ENCODE measurements at places on chromosomes 3 and 15.

- no peak for DNase-seq
Measured at GRCh38 chr3:77459926-77460325, 420.0 kb downstream of the ROBO2 start.

GRCh38 chr3:148998715-148999423, 7.5 kb downstream of the GYG1 start:
- no peak for DNase-seq

GRCh38 chr3:133130168-133130567, 92.0 kb downstream of the TMEM108 start:
- no peak for DNase-seq

DNA sequence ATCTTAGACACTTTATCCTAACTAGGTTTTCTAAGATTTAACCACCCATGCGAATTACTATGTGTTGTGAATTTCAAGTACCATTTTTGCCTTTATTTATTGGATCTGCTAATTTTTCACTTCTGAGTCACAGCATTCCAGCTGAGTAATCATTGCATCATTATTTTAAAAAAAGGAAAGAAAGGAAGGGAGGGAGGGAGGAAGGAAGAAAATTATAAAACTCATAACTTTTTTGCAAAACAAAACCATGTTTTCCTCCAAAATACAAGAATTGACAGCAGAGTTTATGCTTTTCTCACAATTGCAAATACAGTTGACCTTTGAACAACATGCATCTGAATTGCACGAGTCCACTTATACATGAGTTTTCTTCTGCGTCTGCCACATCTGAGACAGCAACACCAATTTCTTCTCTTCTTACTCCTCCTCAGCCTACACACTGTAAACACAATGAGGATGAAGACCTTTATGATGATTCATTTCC, 651.4 kb upstream of the NECTIN3 start:
- peak; percentile 55 for DNase-seq

DNA sequence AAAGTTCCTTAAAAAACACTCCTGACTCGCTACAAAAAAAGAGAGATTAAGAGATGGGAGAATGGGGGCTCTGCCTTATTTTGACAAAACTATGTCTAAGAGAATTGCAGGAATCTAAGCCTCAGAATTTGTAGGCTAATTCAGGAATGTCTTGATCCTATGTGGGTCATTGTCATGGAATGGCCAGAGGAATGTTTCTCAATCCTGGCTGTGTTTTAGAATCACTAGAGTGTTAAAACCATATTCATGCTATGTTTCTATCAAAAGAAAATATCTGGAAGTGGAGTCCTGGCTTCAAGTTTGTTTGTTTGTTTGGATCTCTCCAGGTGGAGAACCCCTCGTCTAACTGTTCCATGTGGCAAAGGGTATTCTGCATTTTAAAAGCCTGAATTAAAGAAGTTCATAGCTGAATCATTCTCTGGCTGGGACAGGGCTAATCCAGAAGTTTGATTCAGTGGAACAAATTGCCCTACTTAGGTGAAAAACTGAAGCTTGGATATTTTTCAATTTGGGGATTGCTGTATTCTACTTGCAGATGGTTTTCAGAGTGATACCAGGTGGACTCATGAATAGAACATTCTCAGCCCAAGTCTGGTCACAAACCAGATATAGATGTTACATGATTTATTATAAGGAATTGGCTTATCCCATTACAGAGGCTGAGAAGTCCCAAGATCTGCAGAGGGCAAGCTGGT, 28.2 kb downstream of the GJD2 start:
- peak; percentile 6 for DNase-seq

- DNase-seq, result no peak
Measured at GRCh38 chr3:138197058-138197457, 10.0 kb downstream of the ARMC8 start.

DNA sequence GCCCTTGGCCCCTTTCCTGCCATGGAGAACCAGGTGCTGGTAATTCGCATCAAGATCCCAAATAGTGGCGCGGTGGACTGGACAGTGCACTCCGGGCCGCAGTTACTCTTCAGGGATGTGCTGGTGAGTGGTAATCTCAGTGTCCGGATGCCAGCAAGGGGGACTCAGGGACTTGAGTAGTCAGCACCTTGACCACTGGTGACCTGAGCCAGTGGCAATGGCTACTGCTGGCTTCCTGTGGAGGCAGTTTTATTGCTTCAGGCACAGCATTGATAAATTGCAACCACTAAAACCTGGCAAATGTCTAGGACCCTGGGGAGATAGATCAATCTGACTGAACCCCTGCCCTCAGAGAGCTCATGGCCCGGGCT, 830 bp downstream of the MAP2K5 start:
- DNase-seq, result no peak

DNA sequence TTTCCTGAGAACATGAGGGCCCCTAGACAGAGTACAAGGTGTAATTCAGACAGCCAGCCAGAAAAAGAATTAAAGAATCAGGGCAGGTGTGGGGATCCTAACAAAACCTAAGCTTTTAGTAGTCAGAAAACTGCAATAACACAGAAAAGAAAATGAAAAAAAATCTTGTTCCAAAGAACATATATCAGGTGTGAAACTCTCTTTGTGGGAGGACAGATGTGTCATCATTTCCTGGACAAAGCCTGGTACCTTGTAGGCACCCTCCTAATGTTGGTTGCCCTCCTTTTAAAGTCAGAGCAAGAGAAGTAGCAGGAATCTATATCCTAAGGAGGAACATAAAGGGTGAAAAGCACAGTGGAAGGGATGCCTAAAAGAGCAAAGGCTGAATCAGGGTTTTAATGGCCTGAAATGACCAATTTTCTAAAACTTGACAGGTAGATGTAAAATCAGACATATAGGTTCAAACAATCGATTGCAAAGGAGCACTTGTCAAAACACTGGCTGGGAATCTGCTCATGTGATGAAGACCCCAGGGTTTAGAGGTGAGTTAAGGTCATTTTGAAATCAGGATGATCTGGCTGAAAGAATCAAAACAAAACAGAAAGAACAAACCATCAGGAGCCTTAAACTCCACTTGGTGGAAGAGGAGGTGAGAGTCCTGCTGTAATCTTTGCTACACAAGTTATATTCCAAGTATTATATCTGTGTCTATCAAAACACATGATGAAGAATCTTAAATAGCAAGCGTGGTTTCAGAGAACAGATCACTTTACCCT, 54.9 kb downstream of the TGFBR2 start:
- no peak for DNase-seq

- no peak for DNase-seq
Measured at GRCh38 chr15:70583006-70583405, 180.4 kb downstream of the UACA start.

DNA sequence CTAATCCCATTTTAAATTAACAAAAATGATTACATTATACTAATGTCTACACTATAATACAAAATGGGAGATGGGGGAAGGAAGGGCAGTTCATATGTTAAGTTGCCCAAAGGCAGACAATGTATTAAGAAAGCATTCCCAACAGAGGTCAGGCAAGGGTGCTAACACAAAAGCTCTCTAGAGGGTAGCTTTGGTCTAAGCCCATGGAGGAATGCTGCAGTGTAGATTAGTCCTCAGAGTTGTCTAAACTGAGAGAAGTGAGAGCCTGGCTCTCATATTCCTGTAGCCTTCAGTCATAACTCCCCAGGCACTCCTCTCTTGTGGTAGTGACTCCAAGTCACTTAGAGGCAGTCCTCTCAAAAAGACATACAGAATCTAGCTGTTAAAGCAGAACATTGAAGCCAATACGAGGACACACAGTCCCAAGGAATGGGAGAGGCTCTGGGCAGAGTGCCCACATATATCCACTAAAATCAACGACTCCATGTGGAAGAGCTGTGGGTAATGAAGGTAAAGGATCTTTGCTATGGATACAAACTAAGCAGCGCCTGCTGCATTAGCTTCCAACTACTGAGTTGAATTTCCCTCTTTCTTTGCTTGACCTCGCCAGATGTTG, 14.5 kb downstream of the NEK10 start:
- no peak for DNase-seq

GRCh38 chr3:30893678-30894325, 659 bp downstream of the GADL1 start:
- no peak for DNase-seq

GRCh38 chr3:172061724-172062184, 22.4 kb downstream of the FNDC3B start:
- DNase-seq, result no peak

DNA sequence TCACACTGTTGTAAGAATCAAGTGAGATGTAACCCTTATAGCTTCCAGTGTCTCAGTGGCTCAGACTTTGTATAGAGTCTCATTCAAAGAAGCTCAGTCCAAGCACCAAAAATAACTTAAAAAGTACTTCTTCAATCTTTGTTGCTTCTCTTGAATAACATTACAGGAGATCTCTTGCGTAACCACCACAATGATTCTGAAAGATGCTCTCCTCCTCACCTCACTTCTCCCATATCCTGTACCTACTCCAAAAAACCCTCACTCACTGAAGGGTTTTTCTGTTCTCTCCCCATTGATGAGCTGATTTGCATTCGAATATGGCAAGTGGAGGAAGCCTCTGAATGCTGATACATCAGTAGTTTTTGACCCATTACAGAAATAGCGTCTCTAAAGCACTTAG, 39.4 kb upstream of the MRPS22 start:
- DNase-seq, result no peak

GRCh38 chr3:136772709-136773108, 20.5 kb upstream of the STAG1 start:
- DNase-seq, result no peak

DNA sequence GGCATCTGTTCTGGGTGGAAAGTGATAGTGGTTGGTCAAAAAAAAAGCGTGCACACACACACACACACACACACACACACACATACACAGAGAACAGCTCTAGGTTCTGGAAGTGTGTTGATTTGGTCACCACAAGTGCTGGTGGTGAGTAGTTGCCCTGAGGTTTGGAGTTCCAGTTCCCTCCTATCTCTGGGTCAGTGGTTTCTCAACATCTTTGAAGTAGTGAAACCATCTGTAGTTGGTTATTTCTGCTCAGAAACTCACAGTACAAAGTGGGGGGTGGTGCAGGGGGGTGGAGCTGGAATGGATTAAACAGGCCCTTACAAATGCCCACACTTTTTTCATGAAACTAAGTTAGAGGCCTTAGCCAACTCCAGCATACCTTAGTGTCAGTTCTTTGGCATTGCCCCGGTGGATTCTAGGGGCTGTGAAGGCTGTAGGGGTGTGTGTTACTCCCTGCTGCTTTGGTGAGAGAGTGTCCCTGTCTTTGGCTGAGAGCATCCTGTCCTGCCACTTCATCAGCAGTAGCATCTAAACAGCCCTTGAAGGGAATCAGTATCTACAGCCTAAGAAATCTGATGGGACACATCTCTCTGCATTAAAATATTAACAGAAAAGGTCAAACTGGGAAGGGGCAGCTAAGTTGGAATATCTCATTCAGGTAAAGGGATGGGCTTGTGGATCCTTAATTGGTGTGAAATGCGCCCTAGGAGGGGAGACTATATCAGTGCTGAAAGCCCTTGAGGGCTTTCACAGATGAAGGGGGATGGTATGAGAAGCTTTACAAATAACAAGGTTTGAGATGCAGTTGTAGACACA, 20.6 kb downstream of the SMAD3 start:
- DNase-seq, result peak; percentile 62

GRCh38 chr3:58536501-58537411, at the start of gene ACOX2:
TSS of gene ACOX2 (minus strand) at chr3:58537190. CDS start at chr3:58535106, 2,084 bp downstream.
- no peak for DNase-seq

- DNase-seq, result no peak
Measured at GRCh38 chr15:66880380-66881155, 178.5 kb downstream of the SMAD6 start.

- no peak for DNase-seq
Measured at GRCh38 chr15:92157666-92158298, 235.9 kb upstream of the ST8SIA2 start.

DNA sequence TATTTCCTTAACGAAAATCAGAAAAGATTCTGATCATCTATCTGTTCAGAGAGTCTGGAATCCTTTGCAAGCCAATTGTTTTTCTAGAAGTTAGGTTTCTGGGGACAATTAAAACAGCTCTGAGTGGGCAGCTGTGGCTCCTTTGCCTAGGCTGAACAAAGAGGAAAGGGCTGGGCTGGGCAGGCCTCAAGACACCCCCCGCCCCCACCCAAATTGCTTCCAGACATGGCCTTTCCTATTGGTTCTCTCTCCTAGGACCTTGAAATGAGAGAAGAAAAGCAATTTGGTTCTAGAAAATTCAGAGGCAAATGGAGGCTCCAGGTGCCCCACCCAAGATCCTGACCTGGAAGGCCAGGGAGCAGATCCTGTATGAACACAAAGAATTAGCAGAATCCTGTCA, 2.3 kb upstream of the ADPGK start:
- DNase-seq, result no peak

- DNase-seq, result no peak
Measured at GRCh38 chr15:33094336-33094735, 100.2 kb downstream of the FMN1 start.

DNA sequence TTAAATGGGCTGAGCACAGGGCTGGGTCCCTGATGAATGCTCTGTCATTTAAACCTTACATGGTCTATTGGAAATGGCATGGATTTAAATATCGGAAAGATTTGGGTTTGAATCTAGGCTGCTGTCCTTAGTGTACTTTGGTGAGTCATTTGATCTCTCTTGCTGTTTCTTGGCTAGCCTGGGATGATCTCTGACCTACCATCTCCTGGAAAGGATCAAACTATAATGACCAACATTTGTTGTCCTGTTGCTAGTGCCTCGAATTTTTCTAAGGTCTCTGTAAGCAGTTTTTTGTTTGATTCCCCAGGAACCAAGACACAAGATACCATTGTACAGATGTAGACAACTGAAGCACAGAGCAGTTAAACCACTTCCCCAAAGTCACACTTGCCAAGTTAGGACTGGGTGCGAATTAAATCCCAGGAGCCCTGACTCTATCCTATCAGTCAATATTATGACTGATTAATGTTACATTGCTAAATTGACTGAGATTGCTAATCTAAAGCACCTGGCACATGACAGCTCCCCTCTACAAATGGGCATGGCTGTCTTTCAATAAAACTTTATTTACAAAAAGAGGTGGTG, 244.9 kb upstream of the MCTP2 start:
- no peak for DNase-seq

DNA sequence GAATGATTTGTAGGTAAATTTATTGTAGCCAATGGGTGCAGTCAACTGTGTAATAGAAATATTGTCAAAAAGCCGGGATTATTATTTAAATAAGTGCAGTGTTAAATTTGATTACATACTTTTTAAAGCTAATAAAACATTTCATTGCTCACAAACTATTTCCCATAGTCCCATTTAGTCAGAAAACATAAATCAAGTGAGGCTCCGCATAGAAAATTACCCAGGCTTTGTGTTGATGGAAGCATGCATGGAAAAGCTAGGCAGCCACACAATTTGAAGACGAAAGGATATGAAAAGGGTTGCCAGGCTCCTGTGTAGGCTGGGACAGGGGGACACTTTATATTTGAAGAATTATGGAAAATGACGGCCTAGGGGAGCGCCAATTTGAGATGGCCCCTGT, 82.3 kb downstream of the LRTM1 start:
- DNase-seq, result no peak

GRCh38 chr3:37906734-37907282, 45.1 kb downstream of the CTDSPL start:
- DNase-seq, result no peak

Data from AG04450 (cell line).